Fibroblast of lung (primary cell): ENCODE measurements at places on chromosomes 2 and 18. TPM values are rescaled to one million over a fixed set of nuclear protein-coding genes. Genes with fewer than 3 reads are reported as not detected.

The ZDBF2 gene
- 11.6 TPM in 2 replicates for total RNA-seq

The CAVIN2 gene
- 12.6 and 28.1 TPM in 2 replicates for total RNA-seq

The LAMA1 gene
- total RNA-seq = 5.8 and 24.9 TPM in 2 replicates

The CRYBA2 gene
- not detected in 2 replicates for total RNA-seq

The CIAO1 gene
- total RNA-seq = 85.3 and 101 TPM in 2 replicates

The GNLY gene
- under 0.01 TPM in 1 of 2 replicates, not detected in the other for total RNA-seq

The KCNJ3 gene
- total RNA-seq = not detected in 2 replicates

The EFHD1 gene
- total RNA-seq = not detected in 2 replicates

The B4GALT6 gene
- total RNA-seq = 1.3 and 1.5 TPM in 2 replicates

The CMPK2 gene
- total RNA-seq = 0.26 and 0.33 TPM in 2 replicates

The IL1RN gene
- not detected in 2 replicates for total RNA-seq

The RTP5 gene
- total RNA-seq = not detected in 2 replicates

The GREB1L gene
- total RNA-seq = 0.26 and 0.33 TPM in 2 replicates

The KATNAL2 gene
- total RNA-seq = 3.8 and 4.6 TPM in 2 replicates

The CROCC2 gene
- 0.33 and 0.51 TPM in 2 replicates for total RNA-seq

The CAMKMT gene
- total RNA-seq = 6.2 and 7.9 TPM in 2 replicates

The CCDC121 gene
- total RNA-seq = 1.8 and 2.0 TPM in 2 replicates

The KIF1A gene
- not detected in 2 replicates for total RNA-seq

The DNAH6 gene
- total RNA-seq = under 0.01 TPM in 2 replicates

The TP53I3 gene
- 47.3 and 75.5 TPM in 2 replicates for total RNA-seq

The RAMP1 gene
- total RNA-seq = 16.0 and 16.4 TPM in 2 replicates

The CFAP65 gene
- not detected in 2 replicates for total RNA-seq

The ITPRID2 gene
- total RNA-seq = 117 and 179 TPM in 2 replicates

The PPM1B gene
- 24.1 and 34.5 TPM in 2 replicates for total RNA-seq

The FLACC1 gene
- 1.0 and 1.3 TPM in 2 replicates for total RNA-seq

The METTL8 gene
- 10.8 and 16.7 TPM in 2 replicates for total RNA-seq

The SLC23A3 gene
- total RNA-seq = 1.8 and 2.5 TPM in 2 replicates

The TNS1 gene
- total RNA-seq = 44.4 and 49.1 TPM in 2 replicates

The CRYGB gene
- total RNA-seq = not detected in 2 replicates

The CGREF1 gene
- 2.3 and 10.0 TPM in 2 replicates for total RNA-seq

The ZSWIM2 gene
- under 0.01 TPM in 1 of 2 replicates, not detected in the other for total RNA-seq

The FKBP7 gene
- 47.5 and 54.3 TPM in 2 replicates for total RNA-seq

The ALKAL2 gene
- total RNA-seq = 0.17 TPM in 1 of 2 replicates, not detected in the other

The ZNF804A gene
- total RNA-seq = 0.77 and 3.0 TPM in 2 replicates

The INSIG2 gene
- 7.7 and 9.9 TPM in 2 replicates for total RNA-seq

The CNOT11 gene
- 15.2 and 16.3 TPM in 2 replicates for total RNA-seq

The HAUS1 gene
- 25.4 and 37.0 TPM in 2 replicates for total RNA-seq

The KIF3C gene
- total RNA-seq = 9.0 and 13.0 TPM in 2 replicates

The CRYGD gene
- total RNA-seq = not detected in 2 replicates

The VWA3B gene
- 0.17 and 0.26 TPM in 2 replicates for total RNA-seq

The MTLN gene
- 51.9 and 74.2 TPM in 2 replicates for total RNA-seq

The NEU2 gene
- total RNA-seq = not detected in 2 replicates

The CIDEA gene
- 0.26 and 1.7 TPM in 2 replicates for total RNA-seq

The RAB17 gene
- total RNA-seq = 0.17 and 0.26 TPM in 2 replicates
